ENCODE measurements at places on chromosomes 7 and 10.

DNA sequence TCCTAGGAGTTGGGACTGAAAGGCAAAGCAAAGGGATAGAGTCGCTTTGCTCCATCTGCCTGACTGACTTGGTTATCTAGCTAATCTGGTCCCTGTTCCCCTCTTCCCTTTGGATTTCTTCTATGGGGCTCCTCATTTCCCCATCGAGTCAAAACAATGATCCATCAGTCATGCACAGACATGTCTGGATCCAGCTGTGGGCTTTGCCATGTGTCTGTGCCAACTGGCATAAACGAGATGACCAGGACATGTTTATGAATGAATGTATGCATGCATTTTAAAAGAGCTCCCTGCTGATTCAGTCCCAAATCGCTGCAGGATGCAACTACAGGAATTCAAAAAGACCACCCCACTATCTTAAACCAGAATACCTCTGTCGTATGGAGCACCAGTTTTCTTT, 122.0 kb downstream of the ARL4A start:
- no peak for DNase-seq

GRCh38 chr10:3774814-3775695, 10.0 kb downstream of the KLF6 start:
- no peak for DNase-seq

DNA sequence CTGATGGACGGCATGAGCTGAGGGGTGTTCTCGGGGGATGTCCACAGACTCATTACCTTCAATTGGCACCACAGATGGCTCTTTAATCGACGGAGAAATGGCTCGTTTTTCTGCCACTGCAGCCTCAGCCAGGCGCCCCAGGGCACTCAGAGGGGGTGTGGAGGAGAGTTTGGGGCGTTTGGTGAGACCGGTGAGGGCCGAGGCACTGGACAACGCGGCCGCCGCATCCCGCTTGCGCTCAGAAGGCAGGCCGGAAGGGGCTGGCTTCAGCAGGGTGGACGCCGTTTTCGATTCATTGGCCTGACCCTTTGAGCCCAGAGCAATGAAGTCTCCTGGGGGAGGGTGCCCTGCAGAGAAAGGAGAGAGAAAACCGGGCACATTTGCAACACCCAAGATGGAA, 1.3 kb downstream of the INTS1 start:
- DNase-seq, result no peak

DNA sequence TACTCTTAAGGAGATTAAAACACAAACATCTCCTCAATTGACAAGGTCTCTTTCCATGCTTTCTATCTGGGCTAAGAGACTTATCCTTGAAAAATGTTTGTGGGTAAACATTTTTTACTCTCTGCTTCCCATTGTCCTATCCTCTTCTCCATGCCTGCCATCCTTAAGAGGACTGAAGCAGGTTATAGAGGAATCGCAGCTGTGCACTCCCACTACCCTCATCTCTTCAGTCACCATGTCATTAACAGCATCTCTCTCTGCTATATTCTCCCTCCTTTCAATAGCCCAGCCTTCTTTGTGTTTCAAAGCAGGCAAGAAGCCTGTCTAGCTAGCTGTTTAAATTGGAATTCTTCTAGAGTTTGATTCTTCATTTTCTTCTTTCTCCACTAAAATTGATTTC, 22.6 kb downstream of the COL1A2 start:
- no peak for DNase-seq

DNA sequence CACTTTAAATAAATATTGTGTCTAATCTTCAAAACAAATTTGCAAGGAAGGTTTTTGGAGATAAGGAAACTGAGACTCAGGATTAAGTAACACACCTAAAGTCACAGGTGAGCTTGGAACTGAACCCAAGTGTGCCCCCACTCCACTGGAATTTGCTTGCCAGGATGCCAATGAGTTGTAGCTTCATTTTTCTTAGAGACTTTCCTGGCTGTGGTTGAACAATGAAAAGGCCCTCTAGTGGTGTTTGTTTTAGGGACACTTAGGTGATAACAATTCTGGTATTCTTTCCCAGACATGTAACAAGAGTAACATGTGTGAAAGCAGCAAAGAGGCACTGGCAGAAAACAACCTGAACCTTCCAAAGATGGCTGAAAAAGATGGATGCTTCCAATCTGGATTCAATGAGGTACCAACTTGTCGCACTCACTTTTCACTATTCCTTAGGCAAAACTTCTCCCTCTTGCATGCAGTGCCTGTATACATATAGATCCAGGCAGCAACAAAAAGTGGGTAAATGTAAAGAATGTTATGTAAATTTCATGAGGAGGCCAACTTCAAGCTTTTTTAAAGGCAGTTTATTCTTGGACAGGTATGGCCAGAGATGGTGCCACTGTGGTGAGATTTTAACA, 1.5 kb downstream of the IL6 start:
- DNase-seq, result no peak

- DNase-seq, result peak; percentile 25
Observed at GRCh38 chr7:130996833-130997231, 262.8 kb upstream of the KLF14 start.

- DNase-seq, result no peak
Observed at GRCh38 chr10:80477-81105, 31.5 kb upstream of the TUBB8 start.

GRCh38 chr10:4109469-4109868, 324.5 kb upstream of the KLF6 start:
- DNase-seq, result no peak

DNA sequence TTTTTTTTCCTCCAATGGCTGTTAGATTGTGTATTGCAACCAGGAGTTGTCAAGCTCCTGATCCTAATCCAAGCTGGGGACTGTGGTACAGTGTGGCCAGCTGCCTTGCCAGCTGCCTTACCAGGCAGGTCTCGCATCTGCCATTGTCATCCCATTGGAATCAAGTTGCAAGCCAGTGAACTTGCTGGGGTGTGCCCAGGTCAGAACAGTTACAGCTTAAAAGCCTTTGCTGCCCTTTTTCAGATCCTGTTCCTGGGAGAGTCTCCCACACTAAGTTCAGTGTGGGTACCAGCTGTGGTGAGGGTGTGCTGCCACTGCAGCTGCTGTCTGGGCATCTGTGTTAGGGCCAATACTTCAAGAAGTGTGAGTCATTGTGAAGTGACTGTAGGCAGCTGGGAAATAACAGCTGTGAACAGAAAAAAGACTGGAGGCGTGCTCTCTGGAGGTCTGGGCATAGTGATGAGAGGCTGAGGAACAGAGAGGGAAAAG, 72.8 kb downstream of the CCNY start:
- DNase-seq, result no peak

GRCh38 chr10:132233501-132234085, 46.8 kb downstream of the DPYSL4 start:
- DNase-seq, result no peak

GRCh38 chr7:149197675-149198074, 2.3 kb downstream of the ZNF282 start:
- DNase-seq, result no peak

DNA sequence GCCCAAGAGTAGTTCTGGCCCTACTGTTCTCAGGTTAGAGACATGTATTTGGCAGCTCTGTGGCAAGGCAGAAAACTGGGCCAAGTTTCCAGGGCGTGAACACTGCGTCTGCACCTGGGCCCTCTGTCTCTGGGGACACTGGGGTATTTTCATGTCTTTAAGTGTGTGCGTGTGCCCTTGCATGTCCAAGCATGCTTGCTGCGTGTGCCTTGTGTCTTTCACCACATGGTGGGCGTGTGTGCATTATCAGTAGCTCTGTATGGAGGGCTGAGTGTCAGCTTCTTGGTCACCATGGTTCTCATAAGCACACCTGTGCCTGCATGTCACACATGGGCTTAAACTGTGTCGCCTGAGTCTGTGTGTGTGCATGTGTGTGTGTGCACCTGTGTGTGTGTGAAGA, 69.3 kb downstream of the HIPK2 start:
- no peak for DNase-seq

- peak; percentile 25 for DNase-seq
Observed at GRCh38 chr10:97234400-97234799, 48.6 kb upstream of the SLIT1 start.

All from NCI-H1092 (cell line).